ENCODE measurements at places on chromosomes 16 and 17.

- H3K4me1 ChIP-seq: peaks cover 25% of the 10 kb centered on the region
- peak overlapping the region; percentile 36 for H3K27ac ChIP-seq
- no peak overlapping the region for H3K4me3 ChIP-seq
- H3K27me3 ChIP-seq: no peaks in the 10 kb centered on the region
These were observed 4.3 kb upstream of the WIPI1 start for GRCh38 chr17:68461589-68461988.

DNA sequence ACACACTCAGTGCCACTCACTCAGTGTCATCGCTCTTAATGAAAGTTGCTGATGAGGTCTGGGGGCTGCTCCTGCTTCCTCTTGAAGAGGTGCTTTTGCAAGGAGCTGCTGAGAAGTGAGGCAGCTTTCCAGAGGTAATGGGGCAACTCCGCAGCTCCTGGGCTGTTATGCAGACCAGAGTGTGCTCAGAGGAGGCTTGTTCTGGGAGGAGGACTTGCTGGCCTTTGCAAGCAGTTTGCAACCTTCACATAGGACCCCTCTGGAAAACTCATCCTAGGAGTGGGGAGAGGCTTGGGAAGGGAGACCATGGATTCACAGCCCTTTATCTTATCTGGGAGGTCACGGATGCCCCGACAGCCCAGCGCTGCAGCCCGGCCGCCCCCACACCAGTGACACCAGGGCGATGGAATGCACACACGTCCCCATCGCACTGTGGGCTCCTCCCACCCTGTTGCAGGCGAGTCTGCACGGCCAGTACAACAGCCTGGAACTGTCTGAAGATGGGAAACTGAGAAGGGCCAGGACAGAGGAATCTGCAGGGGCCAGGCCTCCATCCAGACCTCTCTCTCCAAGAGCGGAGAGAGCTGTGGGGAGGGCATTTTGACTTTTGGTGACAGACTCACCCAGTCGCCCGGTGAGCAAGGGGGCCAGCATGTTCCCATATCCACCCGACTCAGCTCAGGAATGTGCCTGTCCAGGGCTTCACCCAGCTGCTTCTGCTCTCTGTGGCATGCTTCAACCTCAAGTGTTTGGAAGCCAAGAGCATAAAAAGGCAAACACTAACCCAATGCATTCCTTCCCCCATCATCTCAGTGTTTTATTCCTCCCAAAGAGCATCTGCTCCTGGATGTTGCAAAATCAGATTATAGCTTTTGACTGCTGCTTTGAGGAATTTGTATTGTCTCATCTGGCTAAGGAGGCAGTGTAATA is 78.6 kb upstream of the ZNF469 start:
- no peak overlapping the region for H3K4me3 ChIP-seq
- DNase-seq: no peak
- H3K36me3 ChIP-seq: no peaks in the 10 kb centered on the region
- H3K27ac ChIP-seq: no peak overlapping the region

- H3K4me3 ChIP-seq: no peak overlapping the region
- no peak for DNase-seq
- H3K36me3 ChIP-seq: no peaks in the 10 kb centered on the region
- no peaks in the 10 kb centered on the region for H3K27me3 ChIP-seq
- no peak overlapping the region for H3K27ac ChIP-seq
These were observed 111.4 kb downstream of the METRNL start for GRCh38 chr17:83190601-83191387.

DNA sequence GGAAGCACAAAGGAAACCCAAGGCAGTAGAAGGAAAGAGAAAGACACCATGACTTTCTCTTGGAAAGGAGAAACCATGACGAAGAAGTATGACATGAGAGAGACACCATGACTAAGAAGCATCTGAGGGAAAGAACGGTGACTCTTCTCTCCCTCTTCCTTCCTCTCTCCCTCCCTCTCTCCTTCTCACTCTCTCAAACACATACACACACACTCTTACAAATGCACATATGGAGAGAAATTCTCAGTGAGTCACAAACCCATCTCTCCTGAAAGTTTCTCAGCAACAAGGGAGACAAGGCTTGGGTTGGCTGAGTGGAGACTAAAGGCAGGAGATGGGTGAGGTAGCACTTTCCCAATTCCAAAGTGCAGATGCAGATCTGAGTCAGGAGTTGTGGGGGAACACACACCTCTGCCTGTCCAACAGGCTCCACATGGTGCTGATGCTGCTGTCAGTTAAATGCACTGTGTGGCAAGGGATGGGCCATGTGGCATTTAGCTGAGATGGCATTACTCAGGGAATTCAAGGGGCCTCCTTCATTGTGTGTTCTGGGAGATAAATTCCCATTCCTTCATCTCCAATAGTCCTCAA is 336.7 kb upstream of the C16orf82 start:
- no peak overlapping the region for H3K27ac ChIP-seq
- H3K4me1 ChIP-seq: no peaks in the 10 kb centered on the region
- no peak overlapping the region for H3K4me3 ChIP-seq
- DNase-seq: no peak
- no peaks in the 10 kb centered on the region for H3K36me3 ChIP-seq
- peaks cover under 1% of the 10 kb centered on the region for H3K27me3 ChIP-seq

- no peak overlapping the region for H3K27ac ChIP-seq
- no peak overlapping the region for H3K4me3 ChIP-seq
- no peak for DNase-seq
- no peaks in the 10 kb centered on the region for H3K4me1 ChIP-seq
- H3K27me3 ChIP-seq: no peaks in the 10 kb centered on the region
These were observed 27.6 kb downstream of the ZNF276 start for GRCh38 chr16:89748921-89749320.
